CD8-positive, alpha-beta memory T cell (primary cell): ENCODE measurements at places on chromosomes 12 and 14. TPM values are rescaled to one million over a fixed set of nuclear protein-coding genes. Genes with fewer than 3 reads are reported as not detected.

ATXN3 gene
- polyA plus RNA-seq = 20.5 TPM

TPPP2 gene
- not detected for polyA plus RNA-seq

CDC42BPB gene
- 0.32 TPM for polyA plus RNA-seq

IL31 gene
- polyA plus RNA-seq = not detected

ASCL1 gene
- not detected for polyA plus RNA-seq

DNA sequence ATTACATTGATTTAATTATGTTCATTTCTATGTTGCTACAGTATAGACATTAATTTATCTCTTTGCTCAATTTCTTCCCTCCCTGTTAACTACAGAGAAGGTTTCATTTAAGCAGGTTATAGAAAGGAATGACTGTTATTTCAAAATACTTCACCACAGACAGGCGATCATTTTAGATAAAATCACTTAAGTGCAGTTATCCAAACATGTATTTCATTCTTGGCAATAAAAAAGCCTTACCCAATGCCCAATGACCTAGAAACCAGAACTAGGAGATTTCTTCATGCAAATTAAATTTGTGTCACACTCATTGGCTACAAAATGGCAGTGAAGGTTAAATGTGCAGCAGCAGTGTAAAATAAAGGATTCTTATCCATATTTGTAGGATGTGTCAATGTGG lies 266.4 kb downstream of the KCNH5 start:
- no peak overlapping the region for H3K4me3 ChIP-seq
- H3K27ac ChIP-seq = no peak overlapping the region
- no peaks in the 10 kb centered on the region for H3K36me3 ChIP-seq

DNA sequence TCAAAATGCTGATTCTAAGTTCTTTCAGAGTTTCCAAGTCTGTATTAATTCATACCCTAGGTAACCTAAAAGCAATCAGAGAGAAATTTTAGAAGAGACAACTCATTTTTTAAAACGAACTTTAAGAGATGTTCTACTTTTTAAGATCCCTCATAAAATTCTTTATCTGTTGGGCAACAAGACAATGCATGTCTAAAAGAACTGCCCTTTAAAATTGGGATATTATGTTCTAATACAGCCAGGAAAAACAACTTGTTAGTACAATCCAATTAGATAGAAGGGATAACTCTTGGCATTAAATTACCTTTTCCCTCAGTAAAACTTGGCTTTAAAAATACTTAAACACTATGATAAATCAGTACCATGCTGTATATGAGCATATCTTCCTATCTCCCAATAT lies 15.6 kb downstream of the DICER1 start:
- H3K4me1 ChIP-seq = peaks cover 22% of the 10 kb centered on the region
- H3K27me3 ChIP-seq = no peaks in the 10 kb centered on the region
- no peak for DNase-seq
- H3K27ac ChIP-seq = no peak overlapping the region

GRCh38 chr12:121811434-121812319 lies 7.9 kb downstream of the SETD1B start:
- peak overlapping the region; percentile 17 for H3K27ac ChIP-seq
- peaks cover 51% of the 10 kb centered on the region for H3K36me3 ChIP-seq

DNA sequence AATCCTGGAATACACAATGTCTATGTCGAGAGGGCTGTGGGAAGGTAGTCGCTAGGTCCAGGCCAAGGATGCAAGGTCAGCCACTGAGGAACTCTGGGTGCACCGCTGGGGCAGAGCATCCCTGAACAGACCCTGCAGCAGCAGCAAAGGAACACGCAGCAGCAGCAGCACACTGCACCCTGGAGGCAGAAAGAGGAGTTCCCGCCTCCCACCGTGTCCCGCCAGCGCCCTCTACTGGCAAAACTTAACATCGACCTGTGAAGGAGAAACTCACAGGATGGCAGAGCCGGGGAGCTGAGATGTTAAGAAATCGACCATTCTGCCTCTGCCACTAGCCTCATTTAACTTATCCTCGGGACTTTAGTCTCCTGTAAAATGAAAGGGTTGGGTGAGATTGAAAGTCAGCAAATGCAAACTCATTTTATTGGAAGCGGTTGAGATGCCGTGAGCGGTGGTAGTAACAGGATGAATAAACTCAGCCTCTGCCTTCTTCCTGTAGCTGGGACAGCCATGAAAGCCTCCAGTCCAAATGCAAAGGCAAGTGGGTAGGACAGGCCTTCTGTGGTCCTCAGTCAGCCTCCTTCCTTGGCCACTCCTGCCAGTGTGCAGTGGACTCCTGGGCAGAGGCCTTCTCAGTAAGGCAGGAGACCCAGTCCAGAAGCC lies 45.6 kb downstream of the STAB2 start:
- no peaks in the 10 kb centered on the region for H3K4me1 ChIP-seq
- H3K36me3 ChIP-seq = no peaks in the 10 kb centered on the region
- no peak for DNase-seq
- no peak overlapping the region for H3K4me3 ChIP-seq
- no peaks in the 10 kb centered on the region for H3K27me3 ChIP-seq

GRCh38 chr14:21106176-21106497 lies 5.3 kb downstream of the TMEM253 start:
- H3K4me1 ChIP-seq = peaks cover 17% of the 10 kb centered on the region
- H3K27me3 ChIP-seq = no peaks in the 10 kb centered on the region
- no peak overlapping the region for H3K27ac ChIP-seq
- no peaks in the 10 kb centered on the region for H3K36me3 ChIP-seq
- H3K4me3 ChIP-seq = no peak overlapping the region
- DNase-seq = no peak

- DNase-seq = no peak
- no peaks in the 10 kb centered on the region for H3K36me3 ChIP-seq
- H3K27ac ChIP-seq = no peak overlapping the region
- no peaks in the 10 kb centered on the region for H3K27me3 ChIP-seq
- H3K4me1 ChIP-seq = no peaks in the 10 kb centered on the region
Observed at GRCh38 chr12:46553266-46553665, 180.7 kb upstream of the SLC38A2 start.

DNA sequence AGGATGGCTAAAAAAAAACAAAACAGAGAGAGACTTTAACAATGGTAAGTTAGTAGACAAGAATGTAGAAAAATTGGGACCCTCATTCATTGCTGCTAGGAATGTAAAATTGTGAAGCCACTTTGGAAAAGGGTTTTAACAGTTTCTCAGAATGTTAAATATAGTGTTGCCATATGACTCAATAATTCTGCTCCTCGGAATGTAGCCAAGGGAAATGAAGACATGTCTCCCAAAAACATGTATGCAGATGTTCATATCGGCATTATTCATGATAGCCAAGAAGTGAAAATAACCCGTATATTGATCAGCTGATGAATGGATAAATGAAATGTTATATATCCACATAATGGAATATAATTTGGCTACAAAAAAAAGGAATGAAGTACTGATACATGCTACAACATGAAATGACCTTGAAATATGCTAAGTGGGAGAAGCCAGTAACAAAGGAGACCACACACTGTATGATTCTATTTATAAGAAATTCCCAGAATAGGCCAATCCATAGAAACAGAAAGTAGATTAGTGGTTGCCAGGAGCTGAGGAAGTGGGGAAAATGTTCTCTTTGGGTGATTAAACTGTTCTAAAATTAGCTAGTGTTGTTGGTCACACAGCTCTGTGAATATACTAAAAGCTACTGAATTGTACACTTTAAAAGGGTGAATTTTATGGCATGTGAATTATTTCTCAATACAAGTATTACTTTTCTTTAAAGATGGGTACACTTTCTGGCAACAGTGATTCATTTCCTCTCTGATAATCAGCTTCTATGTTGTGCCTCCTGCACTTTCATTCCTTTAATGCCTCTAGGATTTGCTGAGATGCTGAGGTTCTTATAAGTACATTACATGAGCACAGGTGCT lies 132.5 kb downstream of the DAAM1 start:
- H3K4me1 ChIP-seq = no peaks in the 10 kb centered on the region
- H3K27ac ChIP-seq = no peak overlapping the region
- no peaks in the 10 kb centered on the region for H3K27me3 ChIP-seq
- peaks cover 3% of the 10 kb centered on the region for H3K36me3 ChIP-seq
- no peak overlapping the region for H3K4me3 ChIP-seq

DNA sequence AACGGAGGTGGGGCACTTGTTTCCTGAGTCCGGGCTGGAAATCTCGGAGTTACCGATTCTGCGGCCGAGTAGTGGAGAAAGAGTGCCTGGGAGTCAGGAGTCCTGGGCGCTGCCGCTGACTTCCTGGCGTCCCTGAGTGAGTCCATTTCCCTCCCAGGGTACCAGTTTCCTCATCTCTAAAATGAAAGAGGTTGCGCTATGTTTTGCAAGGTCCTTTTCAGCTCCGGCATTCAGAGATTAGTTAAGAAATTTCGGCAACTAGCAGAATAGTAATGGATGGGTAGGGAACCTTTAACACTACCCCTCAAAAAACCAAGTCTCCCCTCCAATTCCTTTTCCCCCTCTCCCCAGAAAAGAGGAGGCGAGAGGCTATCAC lies 724 bp downstream of the BLOC1S1 start:
- peak overlapping the region; percentile 79 for H3K27ac ChIP-seq
- no peaks in the 10 kb centered on the region for H3K27me3 ChIP-seq
- no peaks in the 10 kb centered on the region for H3K36me3 ChIP-seq

- H3K27me3 ChIP-seq = peaks cover 3% of the 10 kb centered on the region
- no peaks in the 10 kb centered on the region for H3K4me1 ChIP-seq
- no peaks in the 10 kb centered on the region for H3K36me3 ChIP-seq
- no peak for DNase-seq
- no peak overlapping the region for H3K4me3 ChIP-seq
Observed at GRCh38 chr12:47570151-47570550, 135.7 kb downstream of the RPAP3 start.

DNA sequence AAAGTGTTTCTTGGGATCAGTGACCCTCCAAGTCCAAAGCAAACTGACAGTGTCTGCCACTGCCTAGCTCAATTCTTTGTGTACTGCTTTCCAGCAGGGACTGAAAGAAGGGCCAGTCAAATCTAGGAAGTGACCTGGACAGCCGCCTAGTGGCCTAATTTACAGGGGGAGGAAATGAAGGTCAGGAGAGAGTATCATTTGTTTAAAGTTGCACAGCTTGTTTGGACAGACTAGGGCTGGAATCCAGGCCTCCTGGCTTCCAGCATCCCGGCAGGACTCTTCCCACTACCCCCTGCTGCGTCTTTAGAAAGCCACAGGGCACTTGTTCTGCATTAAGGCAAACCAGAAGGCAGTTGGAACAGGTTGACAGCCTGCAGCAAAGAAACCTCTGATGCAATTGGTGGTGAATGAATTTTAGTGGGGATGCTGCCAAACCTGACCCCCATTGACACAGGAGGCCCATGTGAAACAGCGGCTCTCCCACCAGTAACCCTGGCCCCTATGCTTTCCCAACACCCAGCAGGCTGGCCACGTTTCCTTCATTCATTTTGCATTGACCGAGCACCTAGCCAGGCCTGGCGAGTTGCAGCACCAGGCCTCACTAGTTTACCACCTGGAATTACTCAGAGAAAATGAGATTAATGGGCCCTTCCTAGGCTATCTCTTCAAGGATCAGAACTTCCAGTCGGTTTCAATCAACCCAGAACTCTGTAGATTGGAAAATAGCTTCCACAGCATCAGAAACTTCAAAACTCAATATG lies 28.2 kb downstream of the GALNT16 start:
- H3K4me3 ChIP-seq = no peak overlapping the region
- no peaks in the 10 kb centered on the region for H3K27me3 ChIP-seq
- H3K27ac ChIP-seq = no peak overlapping the region
- H3K4me1 ChIP-seq = no peaks in the 10 kb centered on the region
- no peaks in the 10 kb centered on the region for H3K36me3 ChIP-seq

- no peak overlapping the region for H3K27ac ChIP-seq
- H3K27me3 ChIP-seq = no peaks in the 10 kb centered on the region
- DNase-seq = no peak
- H3K36me3 ChIP-seq = no peaks in the 10 kb centered on the region
- no peaks in the 10 kb centered on the region for H3K4me1 ChIP-seq
- H3K4me3 ChIP-seq = no peak overlapping the region
Observed at GRCh38 chr12:40946612-40947194, 241.4 kb upstream of the PDZRN4 start.

GRCh38 chr12:21774358-21775132 lies at the start of gene KCNJ8:
Gene KCNJ8 (minus strand): TSS chr12:21774706. CDS start chr12:21773616, 1,090 bp downstream.
- no peaks in the 10 kb centered on the region for H3K36me3 ChIP-seq
- no peak within 1 kb of the TSS for H3K27ac ChIP-seq
- H3K27me3 ChIP-seq = peaks cover 6% of the 10 kb centered on the region
- no peaks in the 10 kb centered on the region for H3K4me1 ChIP-seq
- H3K4me3 ChIP-seq = no peak within 1 kb of the TSS
- no peak for DNase-seq

DNA sequence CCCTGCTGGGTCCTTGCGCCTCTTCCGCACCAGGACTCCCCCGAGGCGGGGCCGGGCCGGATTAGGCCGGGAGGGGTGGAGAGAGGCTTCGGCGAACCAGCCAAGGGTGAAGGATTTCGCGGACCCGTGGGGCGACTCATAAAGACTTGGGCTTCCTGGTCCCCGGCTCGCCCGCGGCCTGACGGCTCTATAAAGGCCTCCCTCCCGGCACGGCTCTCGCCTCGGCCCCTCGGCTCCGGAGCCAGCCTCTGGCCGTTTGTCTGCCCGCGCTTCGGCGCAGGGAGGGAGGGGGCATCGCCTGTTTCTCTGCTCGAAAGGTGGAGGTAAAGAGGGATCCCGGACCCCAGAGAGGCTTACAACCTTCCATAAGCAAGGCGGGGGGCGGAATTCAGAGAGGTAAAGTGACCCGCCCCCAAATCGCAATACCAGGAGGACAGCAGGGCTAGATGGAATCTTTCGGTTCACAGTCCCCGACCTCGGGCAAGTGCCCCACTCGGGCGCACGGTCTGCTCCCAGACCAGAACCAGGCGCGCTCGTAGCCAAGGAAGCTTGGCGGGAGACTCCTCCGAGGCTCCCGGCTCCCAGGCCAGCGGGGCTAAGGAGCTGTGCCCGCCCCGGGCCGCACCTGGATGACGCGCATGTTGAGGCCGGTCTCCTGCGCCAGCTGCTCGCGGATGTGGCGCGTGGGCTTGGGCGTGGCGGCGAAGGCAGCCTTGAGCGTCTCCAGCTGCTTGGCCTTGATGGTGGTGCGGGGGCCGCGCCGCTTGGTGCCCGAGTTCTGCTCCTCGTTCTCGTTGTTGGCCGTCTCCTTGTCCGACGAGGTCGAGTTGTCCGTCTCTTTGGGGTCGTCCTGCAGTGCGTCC lies 3.9 kb downstream of the LHX5 start:
- peaks cover 13% of the 10 kb centered on the region for H3K4me1 ChIP-seq
- no peaks in the 10 kb centered on the region for H3K36me3 ChIP-seq
- H3K27ac ChIP-seq = no peak overlapping the region
- no peak for DNase-seq
- no peak overlapping the region for H3K4me3 ChIP-seq
- peaks cover 28% of the 10 kb centered on the region for H3K27me3 ChIP-seq

DNA sequence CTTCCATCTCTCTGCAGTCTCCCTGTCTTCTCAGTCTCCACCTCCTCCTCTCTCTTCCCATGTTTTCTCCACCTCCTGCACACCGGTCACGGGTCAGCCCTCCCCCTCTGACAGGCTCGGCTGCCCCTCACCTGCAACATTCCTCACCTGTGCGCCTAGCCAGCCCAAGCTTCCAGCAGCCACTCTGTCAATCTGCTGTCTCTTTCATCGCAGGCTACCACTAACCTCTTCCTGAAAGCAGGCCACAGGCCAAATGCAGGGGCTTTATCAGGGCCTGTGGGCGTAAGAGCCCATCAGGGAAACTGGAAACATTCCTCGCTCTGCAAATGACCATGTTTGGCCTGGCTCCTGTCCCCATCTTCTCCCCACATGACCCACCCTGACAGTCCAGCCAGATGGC lies 34.5 kb downstream of the CMKLR1 start:
- no peak overlapping the region for H3K4me3 ChIP-seq
- no peak overlapping the region for H3K27ac ChIP-seq
- peaks cover 14% of the 10 kb centered on the region for H3K4me1 ChIP-seq
- peaks cover 3% of the 10 kb centered on the region for H3K27me3 ChIP-seq
- H3K36me3 ChIP-seq = no peaks in the 10 kb centered on the region
- DNase-seq = no peak

- no peak overlapping the region for H3K4me3 ChIP-seq
- no peaks in the 10 kb centered on the region for H3K27me3 ChIP-seq
- H3K4me1 ChIP-seq = no peaks in the 10 kb centered on the region
Observed at GRCh38 chr12:32124637-32125036, 18.0 kb downstream of the BICD1 start.
